HFF-Myc (cell line): ENCODE measurements at places on chromosomes 3 and 15.

- no peak for DNase-seq
Observed at GRCh38 chr3:138033202-138033691, 23.3 kb downstream of the CLDN18 start.

GRCh38 chr3:32872487-32873382, 54.9 kb downstream of the TRIM71 start:
- DNase-seq: no peak

GRCh38 chr15:75008629-75009326, 13.4 kb downstream of the SCAMP5 start:
- DNase-seq: no peak

- no peak for DNase-seq
Observed at GRCh38 chr15:46858150-46858549, 859.2 kb upstream of the SEMA6D start.

DNA sequence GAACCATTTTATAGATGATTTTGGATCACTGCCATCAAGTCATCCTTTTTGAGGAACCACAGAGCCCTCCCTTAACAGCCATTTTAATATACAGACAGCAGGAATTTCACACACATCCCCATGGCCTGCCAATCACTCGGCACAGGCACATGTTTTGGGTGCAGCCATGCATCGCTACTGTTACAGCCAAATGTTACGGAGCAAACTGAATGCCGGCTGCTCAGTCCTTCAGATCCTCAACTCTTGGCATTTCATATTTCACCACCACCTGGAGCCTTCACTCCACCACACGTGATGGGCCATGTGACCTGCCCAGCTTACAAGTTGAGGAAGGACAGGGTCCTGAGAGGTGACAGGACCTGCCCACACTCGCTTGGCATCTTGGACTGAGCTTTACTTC, 90.8 kb downstream of the OXNAD1 start:
- DNase-seq: no peak

DNA sequence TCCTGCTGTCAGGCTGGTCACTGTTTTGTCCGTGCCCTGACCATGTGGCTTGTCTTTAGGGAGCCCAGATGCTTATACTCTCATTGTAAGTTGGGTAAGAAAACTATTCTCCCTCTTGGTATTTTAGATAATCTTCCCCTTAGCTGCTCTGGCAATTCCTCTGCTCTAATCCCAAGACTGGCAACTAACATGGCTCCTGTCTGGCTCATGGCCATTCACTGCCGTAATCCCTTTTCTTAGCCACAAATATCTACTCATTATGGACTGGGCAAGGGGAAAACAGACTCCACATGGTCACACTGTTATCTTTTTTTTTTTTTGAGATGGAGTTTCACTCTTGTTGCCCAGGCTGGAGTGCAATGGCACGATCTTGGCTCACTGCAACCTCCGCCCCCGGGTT, 38.8 kb downstream of the TYRO3 start:
- DNase-seq: no peak

DNA sequence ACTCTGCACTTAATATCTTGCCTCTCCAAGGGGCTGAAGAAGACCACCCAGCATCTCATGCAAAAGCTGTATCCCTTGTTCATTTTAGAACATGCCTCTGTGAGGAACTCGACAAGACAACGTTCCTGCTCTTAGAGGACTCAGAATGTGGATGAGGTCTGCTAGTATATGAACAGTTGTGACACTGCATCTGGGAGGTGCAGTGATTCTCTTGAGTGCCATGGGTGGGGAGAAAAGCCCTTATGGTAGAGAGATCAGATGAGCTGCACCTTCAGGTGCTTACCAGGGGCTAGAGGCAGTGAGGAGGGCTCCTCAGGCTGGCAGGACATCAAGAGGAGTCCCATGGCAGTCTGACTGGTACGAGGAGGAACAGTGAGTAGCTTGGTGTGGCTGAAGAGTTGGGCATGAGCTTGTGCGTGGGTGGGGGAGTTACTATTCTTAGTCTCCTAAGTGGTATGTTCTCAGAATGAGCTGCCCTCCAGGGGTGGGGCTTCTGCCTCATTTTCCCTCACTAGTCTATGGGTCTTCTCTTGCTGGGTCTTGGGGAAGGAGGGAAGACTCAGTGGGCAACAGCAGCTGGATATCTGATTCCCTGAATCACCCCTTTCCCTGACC, 56.7 kb upstream of the ATP2B2 start:
- no peak for DNase-seq

DNA sequence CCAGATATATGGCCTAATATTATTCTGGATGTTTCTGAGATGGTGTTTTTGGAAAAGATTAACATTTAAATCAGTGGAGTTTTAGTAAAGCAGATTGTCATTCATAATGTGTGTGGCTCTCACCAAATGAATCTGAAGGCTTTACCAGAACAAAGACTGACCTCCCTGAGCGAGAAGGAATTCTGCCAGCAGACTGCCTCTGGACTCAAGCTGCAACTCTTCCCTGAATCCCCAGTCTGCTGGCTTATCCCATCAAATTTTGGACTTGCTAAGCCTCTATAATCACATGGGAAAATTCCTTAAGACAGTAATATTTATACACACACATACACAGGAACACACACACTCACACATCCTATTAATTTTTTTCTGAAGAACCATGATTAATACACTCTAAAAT, 102.3 kb downstream of the FAM174B start:
- DNase-seq: no peak

DNA sequence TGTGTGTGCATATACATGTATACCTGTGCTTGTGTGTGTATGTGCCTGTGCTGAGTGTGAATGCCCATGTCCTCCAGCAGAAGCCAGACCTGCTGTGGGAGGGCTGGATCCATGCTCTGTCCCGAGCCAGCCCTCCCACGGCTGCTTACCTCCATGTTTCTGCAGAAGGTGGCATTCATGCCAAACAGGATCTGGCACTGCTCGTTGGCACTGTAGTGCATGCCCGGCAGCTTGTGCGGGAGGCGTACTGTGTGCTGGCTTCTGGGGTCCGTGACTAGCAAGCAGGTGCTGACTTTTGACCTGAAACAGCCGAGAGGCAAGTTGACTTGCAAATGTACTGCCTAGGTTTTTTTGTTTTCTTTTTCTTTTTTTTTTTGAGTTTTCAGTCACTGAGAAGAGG, 189.3 kb downstream of the ADAMTS17 start:
- no peak for DNase-seq

GRCh38 chr3:25170021-25170420, 258.0 kb upstream of the RARB start:
- no peak for DNase-seq

GRCh38 chr3:150411976-150412375, 3.9 kb downstream of the TSC22D2 start:
- no peak for DNase-seq

GRCh38 chr3:143122089-143122430, 2.5 kb downstream of the CHST2 start:
- no peak for DNase-seq

DNA sequence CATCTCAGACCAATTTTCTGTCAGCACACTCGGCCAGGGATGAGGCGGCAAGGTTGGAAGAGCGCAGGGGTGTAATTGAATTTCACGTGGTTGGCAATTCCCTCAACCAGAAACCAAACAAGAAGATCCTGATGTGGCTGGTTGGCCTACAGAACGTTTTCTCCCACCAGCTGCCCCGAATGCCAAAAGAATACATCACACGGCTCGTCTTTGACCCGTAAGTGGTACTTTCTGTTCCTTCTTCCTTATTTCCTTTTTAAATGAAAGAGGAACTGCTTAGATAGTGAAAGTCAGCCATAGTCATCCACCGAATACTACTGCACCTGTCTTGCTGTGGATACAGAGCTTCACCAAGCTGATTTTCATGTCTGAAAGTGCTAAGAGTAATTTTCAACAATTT, 60.1 kb downstream of the SGO1 start:
- DNase-seq: no peak

- DNase-seq: no peak
Observed at GRCh38 chr3:99843590-99844258, 26.1 kb downstream of the CMSS1 start.

- DNase-seq: no peak
Observed at GRCh38 chr15:62920682-62921502, 121.7 kb upstream of the TPM1 start.

DNA sequence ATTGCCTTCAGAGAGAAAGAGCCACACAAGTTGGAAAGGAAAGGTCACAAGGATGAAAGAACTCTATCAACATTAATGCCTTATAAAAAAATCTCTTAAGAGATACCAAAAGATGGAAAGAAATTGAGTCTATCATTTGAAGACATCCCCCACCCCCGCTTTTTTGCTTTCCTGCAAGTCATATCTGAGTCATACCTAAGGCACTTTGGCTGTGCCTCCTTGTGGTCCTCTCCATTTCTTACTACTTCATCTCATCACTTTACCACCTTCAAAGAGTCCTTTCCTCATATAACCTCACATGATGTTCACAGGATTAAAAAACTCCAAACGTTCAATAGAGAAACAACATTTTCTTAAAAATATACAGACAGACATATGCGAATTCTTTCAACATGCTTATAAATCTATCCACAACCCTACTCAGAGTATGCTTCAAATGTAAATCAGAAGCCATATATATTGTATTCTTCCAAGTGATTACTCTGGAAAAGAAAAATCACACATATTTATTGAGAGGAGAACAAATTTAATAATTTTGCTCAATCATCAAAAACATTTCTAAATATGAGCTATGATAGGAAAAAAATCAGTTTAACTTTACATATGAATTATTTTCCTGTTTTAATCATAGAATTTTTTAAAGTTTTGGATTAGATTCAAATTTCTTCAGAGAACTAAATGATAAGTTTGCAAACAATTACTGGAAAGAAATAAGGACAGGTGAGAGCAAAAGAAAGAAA, 1003.9 kb upstream of the CFAP20DC start:
- no peak for DNase-seq

DNA sequence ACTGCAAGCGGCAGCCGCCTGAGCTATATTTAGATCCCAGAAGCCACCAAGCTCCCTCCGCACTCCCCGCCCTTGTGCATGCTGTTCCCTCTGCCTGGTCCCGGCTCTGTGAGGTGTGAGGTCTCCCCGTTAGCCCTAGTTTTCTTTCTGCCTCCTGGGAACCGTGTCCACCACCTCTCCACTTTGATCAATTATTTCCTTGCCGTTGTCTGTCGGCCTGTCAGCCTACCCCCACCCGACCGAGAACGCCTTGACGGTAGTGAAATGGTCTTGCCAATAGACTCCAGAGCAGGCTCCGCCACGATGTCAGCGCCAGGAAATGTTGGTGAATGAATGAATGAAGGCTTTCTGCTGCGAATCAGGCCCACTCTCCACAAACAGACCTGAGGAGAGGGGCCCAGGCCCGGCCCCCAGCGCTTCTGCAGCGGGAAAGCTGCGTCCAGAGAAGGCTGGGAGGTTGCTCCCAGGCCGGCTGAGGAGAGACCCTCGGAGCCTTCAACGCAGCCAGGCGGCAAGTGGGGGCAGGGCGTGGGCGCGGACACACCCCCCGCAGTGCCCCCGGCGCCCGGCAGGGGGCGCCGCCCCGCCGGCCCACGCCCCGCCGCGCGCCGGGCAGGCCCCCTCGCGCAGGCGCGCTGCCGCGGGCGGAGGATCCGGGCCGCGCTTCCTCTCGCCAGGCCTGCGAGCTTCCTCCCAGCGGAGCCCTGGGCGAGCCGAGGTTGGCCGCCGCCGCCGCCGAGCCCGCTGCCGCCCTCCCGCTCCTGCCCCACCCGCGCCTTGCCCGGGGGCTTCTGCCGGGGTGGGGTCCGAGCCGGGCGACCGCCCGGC, at the start of gene CSK:
Gene CSK, plus strand, starts transcription at position 650 of the 828 bp plus-strand sequence. CDS start 16,218 bp downstream, outside the sequence.
- no peak for DNase-seq

- DNase-seq: no peak
Observed at GRCh38 chr15:81301815-81302399, 22.0 kb downstream of the STARD5 start.

GRCh38 chr15:70772402-70772801, 9.0 kb upstream of the UACA start:
- no peak for DNase-seq

DNA sequence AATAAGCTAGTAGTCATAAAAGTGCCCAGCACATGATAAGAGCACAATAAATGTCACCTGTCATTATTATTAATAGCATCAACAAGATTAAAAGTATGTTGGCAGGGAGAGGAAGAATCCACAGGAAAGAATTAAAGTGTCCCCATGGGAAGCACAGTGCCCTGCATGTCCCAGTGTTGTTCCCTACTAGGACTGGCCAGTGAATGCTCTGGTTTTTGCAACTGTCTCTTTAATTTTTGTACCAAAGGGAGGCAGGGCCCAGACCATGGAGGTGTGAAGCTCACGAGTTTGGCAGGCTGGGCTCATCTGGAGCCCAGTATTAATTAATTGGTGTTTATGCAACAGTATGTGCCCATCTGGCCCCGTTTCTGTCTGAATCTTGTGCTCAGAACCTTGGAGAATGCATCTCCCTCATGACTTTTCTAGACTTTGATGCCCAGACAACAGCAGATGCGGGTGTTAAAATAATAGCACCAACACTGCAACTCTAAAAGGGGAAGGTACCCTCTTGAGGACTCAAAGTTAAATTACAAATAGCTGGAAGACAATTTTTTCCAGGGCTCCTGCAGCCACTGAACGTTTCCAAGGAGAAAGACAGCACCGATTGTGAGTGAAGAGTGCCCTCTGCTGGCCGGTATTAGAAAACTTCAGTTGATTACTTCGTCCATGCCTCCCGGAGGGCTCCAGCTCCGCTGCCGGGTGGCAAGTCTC, 71.9 kb upstream of the SPATA12 start:
- DNase-seq: peak; percentile 80

DNA sequence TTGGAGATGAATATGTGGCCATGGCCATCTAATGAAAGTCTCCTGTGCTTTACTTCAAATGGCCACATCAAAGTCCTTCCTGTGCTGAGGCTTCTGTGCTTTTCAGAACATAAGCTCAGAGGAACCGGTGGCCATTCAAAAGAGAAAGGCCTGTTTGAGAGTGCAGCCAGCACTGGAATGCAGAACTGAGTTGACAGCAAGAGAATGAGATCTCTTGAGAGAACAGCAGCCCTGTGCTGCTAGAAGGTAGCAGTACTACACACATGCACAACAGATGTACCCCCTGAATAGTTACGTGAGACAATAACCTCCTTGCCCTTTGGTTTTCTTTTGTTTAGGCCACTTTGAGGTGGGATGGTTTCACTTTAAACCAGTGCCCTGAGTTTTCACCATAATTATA, 292.5 kb downstream of the PTPRG start:
- peak; percentile 65 for DNase-seq

GRCh38 chr3:49805367-49805782, 2.3 kb downstream of the INKA1 start:
- peak; percentile 64 for DNase-seq

- DNase-seq: no peak
Observed at GRCh38 chr15:52280326-52281084, 15.1 kb downstream of the MYO5C start.

- no peak for DNase-seq
Observed at GRCh38 chr3:82978368-82978767, 1216.9 kb upstream of the GBE1 start.

DNA sequence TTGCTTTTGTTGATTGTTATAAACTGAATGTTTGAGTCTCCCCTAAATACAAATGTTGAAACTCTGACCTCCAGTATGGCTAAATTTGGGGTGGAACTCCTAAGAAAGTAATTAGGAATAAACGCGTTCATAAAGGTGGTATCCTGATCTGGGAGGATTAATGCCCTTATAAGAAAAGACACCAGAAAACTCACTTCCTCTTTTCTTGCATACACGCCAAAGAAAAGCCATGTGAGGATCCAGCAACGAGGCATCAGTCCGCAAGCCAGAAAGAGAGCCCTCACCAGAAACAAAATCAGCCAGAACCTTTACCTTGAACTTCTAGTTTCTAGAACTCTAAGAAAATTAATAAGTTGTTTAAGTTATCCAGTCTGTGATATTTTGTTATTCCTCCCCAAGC, 37.4 kb upstream of the AZI2 start:
- DNase-seq: no peak

GRCh38 chr3:194267744-194268653, 83.1 kb downstream of the CPN2 start:
- no peak for DNase-seq

- DNase-seq: no peak
Observed at GRCh38 chr3:134905647-134905935, 110.5 kb downstream of the EPHB1 start.
